Aorta (tissue), 5 donors: ENCODE measurements at places on chromosomes 1 and 21. TPM values are rescaled to one million over a fixed set of nuclear protein-coding genes. Genes with fewer than 3 reads are reported as not detected.

DNA sequence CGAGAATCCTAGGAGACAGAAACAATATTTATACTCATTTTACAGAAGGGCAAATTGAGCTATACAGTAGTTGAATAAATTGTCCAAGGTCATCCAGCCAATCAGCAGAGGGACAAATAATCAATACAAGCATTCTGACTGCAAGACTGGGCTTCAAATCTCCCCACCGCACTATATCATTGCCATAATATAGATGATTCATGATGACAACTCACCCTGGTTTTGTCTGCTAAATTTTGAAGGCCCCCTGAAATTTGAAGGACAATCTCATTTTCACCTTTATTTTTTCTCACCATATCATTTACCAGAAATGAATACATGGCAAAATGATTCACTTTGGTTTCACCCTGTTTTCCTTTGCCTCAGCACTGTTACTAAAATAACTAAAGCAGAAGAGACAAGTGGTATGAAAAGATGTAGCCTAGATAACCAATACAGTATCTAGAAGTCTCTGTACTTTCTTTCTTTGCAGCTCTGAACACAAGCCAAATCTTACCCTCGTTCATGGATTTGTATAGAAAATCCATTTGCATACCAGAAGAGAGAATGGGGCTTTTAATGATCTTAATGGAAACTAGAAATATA is 292.5 kb downstream of the TTLL7 start:
- no peak for DNase-seq

DNA sequence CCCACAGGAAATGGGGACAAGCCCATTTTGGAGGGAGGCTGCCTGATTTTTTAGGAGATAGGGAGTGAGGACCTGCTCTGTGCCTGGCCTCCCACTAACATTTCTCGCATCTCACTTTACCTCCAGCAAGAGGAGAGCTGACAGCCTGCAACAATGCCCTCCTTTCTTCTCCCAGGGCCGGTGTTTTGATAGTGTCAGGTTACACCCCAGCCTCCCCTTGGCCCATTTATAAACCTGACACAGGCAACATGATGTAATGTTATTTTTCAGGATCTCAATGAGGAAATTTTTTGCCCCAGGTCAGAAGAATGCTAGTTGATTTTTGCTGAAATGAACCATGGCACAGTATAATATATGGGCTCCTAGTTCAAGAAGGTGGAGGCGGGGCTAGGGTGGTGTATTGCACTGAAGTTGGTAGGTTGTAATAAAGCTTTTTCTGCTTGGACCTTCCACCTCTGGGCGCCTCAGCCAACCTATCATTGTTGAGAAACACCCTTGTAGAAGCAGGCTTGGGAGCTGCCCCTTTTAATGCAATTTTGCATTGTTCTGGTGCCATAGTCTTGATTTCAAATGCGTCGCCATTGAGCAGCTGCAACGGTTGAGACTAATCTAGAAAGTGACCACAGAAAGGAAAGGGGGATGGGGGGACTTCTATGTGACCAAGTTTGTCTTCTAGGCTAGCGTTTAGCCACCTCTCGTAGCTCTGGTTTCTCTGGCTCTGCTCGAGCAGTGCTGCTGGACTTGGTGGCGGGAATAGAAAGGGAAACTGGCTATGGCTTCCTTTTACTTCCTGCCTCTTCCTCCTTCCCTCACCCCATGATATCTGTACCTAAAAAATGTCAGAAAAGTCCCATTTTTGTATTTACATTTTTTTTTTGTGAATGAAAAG is 53.0 kb downstream of the PBX1 start:
- DNase-seq = no peak

DNA sequence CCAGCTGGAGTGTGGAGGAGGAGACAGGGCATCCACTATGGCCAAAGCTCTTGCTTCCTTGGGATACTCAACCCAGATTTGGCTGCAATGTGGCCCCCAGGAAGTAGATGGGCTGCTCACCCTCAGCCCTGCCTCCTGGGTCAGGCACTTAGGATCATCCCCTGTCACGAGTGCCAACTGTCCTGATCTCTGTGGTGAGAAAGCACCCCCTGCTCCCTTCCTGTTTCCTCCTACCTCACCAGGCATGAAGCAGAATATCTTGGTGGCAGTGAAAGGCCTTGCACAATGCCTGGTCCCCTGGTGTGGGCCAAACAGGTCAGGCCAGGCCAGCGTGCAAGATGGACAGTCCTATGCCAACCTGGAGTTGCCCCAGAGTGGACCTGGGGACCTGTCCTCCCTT is 211.7 kb downstream of the GRIK3 start:
- DNase-seq = no peak

- no peak for DNase-seq
Measured at GRCh38 chr1:114334297-114334696, 176.7 kb downstream of the TRIM33 start.

GRCh38 chr1:116458695-116459094 is 85.7 kb downstream of the ATP1A1 start:
- DNase-seq = no peak

GRCh38 chr1:85202092-85202863 is 1.5 kb upstream of the SYDE2 start:
- no peak for DNase-seq

The PDPN gene
- 16.6 TPM for total RNA-seq

The PLD5 gene
- total RNA-seq = 9.2 TPM

DNA sequence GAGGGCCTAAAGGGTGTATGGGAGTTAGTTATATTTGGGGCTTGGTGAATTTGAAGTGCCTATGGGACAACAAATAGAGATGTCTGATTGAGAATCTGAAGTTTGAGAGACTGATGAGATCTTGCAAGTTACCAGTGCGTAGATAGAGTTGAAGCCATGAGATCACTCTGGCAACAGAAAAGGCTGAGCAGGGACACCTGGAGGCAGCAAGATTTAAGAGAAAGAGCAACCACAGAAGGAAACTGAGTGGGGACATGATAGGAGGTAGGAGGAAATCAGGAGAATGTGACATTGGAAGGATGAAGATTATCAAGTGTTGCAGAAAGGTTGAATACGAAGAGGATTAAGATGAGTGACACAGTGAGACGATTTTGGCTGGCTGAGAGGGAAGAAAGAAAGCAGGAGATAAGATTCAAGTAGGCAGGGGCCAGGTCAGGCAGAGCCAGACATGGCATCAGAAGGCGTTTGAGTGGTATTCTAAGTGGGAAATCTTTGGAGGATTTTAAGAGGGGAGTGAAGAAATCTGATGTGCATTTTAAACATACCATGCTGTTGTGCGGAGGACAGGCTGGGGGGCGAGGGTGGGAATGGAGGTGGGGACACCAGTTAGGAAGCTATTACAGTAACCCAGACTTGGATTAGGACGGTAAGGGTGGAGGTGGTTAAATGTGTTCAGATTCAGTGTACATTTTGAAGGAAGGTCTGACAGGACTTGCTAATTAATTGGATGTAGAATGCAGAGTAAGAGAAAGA is 3.0 kb upstream of the MPL start:
- peak; percentile 53 for DNase-seq

DNA sequence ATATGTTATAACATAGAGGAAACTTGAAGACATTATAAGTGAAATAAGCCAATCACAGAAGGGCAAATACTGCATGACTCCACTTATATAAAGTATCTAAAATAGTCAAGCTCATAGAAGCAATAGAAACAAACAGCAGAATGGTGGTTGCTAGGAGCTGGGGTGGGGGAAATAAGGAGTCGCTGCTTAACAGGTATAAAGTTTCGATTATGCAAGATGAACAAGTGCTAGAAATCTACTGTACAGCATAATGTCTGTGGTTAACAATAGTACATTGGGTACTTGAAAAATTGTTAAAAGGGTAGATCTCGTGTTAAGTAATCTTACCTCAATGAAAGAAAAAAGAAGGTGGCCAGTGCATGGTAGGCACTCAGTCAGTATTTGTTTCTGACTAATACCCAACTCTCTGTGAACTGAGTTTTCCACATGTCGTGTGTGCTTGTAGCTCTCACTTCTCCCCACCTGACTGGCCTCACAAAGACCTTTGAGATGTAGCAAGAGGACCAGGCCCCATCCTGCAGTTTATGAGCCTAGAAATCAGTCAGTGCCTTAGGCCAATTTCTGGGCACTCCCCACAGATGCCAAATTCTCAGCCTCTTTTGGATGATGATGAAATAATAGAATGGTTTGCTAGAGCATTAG is 14.7 kb upstream of the SPRR5 start:
- no peak for DNase-seq

- no peak for DNase-seq
Measured at GRCh38 chr21:46218906-46219590, 9.5 kb downstream of the LSS start.

DNA sequence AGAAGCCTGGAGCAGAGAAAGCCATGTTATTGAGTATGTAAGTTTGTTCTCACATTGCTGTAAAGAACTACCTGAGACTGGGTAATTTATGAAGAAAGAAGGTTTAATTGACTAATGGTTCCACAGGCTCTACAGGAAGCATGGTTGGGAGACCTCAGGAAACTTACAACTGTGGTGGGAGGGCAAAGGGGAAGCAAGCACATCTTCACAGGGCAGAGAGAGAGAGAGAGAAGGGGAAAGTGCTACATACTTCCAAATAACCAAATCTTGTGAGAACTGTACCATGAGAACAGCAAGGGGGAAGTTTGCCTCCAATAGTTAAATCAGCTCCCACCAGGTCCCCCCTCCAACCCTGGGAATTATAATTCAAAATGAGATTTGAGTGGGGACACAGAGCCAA is 302.7 kb downstream of the ST6GALNAC3 start:
- DNase-seq = no peak

- no peak for DNase-seq
Measured at GRCh38 chr1:202658769-202659168, 51.5 kb downstream of the SYT2 start.

- no peak for DNase-seq
Measured at GRCh38 chr1:168116327-168116799, 20.4 kb downstream of the GPR161 start.

- no peak for DNase-seq
Measured at GRCh38 chr1:162186026-162186374, 116.5 kb downstream of the NOS1AP start.

DNA sequence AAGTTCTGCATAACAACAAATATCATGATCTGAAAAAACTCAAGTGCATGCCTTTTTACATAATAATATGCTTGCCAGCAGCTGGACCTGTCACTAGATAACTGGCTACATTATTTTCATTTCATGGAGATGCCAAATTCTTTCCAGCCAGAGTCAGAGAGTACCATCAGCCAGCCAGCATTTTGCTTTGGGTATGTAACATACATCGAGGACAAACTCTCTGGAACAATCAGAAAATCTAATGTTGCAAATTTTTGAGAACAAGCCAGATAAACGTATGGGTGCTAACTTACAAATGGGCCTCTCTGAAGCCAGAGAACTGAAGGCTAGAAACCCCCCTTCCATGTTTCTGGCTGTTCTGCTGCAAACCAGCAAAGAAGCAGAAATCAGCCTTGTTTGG is 76.3 kb upstream of the BACE2 start:
- no peak for DNase-seq

The DONSON gene
- total RNA-seq = 10.9 TPM

DNA sequence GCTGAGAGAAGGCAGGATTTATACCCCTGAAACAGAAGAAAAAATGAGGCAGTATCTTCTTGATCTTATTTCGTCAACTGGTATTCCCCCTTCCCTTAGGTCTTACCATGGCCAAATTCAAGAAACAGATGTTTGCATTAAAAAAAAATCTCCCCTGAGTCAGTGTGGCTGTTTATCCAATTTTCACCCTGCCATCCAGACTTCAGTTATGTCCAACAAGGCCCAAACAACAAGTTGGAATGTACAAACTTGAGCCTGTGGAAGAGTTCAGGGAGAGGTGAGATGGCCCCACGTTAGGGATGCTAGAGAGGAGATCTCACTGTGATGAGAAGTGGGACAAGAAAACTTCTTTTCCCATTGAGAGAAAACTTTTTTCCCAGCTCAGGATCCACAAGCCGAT is 147.2 kb upstream of the PROX1 start:
- no peak for DNase-seq

The ASTN1 gene
- 0.06 TPM for total RNA-seq

The GOLT1A gene
- total RNA-seq = not detected

The TRIM45 gene
- 5.0 TPM for total RNA-seq

- no peak for DNase-seq
Measured at GRCh38 chr1:38476850-38477178, 382.8 kb downstream of the RRAGC start.

DNA sequence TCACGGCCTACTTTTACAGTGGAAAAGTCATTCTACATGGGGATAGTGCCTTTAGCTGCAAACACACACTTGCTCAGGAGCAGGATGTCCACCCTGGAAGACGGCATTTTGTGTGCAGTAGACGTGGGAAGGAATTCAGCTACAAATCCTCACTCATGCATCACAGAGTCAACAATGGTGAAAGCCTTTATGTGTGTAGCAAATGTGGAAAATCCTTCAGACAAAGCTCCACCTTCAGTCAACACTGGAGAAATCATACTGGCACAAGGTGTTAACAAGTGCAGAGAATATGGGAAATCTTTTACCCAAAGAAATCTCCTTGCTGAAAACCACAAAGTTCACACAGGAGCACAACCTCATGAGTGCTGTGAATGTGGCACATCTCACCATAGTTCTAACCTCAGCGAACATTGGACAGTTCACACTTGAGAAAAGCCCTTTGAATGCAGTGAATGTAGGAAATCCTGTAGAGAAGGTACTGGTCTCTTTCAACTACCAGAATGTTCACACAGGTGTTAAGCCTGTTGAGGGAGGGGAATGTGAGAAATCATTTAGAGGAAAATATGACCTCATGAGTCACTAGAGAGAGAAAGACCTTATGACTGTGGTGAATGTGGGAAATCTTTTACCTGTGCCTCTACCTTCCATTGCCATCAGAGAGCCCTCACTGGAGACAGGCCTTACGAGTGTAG is 101.8 kb downstream of the PTGS2 start:
- DNase-seq = no peak

The HPDL gene
- total RNA-seq = 0.36 TPM

- DNase-seq = no peak
Measured at GRCh38 chr1:217052196-217052595, 329.0 kb upstream of the ESRRG start.
